Esophagus mucosa (tissue), 1 donor: ENCODE measurements at places on chromosomes 2 and 18. TPM values are rescaled to one million over a fixed set of nuclear protein-coding genes. Genes with fewer than 3 reads are reported as not detected.

DNA sequence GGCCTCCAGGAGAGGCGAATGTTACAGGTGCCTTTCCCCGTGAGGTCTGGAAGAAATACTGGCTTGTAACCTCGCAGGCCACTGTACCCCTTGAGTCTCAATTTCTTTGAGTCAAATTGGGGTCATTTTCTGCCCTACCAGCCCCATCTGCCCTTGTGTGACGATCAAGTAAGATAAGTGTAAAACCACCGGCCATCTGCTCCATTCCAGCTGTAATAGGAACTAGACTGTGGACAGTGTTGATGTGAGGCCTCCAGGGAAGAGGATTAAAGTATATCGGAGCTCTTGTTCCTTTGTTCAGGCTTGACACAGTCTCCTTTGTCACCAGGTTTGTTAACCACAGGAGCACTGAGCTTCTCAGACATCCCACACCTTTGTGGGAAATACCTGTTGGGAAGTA lies 65.6 kb downstream of the MRPS9 start:
- no peak for ATAC-seq

- no peak for ATAC-seq
Measured at GRCh38 chr2:174863183-174863582, 98.9 kb upstream of the CHRNA1 start.

GRCh38 chr18:27263369-27263768 lies 78.3 kb upstream of the CHST9 start:
- no peak for ATAC-seq

- ATAC-seq: no peak
Measured at GRCh38 chr2:189821953-189822748, 37.9 kb downstream of the PMS1 start.

DNA sequence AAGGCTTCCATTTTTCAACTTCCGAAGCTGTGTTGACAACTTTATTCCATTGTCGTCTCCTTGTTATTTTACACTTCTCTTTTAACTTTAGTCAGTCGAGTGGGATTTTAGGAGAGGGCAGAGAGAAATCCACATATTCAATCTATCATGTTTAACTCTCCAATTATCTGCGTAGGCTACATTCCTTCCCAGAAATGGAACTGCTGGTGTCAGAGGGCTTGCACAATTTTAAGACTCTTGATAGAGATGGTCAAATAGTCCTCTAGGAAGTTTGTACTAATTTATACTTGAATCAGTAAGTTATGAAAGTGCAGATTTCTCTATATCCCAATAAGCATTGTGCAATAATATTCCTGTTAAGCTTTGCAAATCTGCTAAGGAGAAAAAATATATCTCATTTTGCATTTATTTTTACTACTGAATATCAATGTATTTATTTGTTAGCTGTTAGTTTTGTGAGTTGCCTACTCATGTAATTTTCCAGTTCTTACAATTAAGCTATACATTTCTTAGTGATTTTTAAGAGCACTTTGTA lies 95.6 kb downstream of the CYP26B1 start:
- no peak for ATAC-seq

- peak; percentile 40 for ATAC-seq
Measured at GRCh38 chr2:109266998-109267854, 138.2 kb downstream of the SH3RF3 start.

- ATAC-seq: no peak
Measured at GRCh38 chr2:61420991-61421544, 49.8 kb downstream of the USP34 start.

- peak; percentile 37 for ATAC-seq
Measured at GRCh38 chr2:223944166-223944702, 901 bp downstream of the WDFY1 start.

DNA sequence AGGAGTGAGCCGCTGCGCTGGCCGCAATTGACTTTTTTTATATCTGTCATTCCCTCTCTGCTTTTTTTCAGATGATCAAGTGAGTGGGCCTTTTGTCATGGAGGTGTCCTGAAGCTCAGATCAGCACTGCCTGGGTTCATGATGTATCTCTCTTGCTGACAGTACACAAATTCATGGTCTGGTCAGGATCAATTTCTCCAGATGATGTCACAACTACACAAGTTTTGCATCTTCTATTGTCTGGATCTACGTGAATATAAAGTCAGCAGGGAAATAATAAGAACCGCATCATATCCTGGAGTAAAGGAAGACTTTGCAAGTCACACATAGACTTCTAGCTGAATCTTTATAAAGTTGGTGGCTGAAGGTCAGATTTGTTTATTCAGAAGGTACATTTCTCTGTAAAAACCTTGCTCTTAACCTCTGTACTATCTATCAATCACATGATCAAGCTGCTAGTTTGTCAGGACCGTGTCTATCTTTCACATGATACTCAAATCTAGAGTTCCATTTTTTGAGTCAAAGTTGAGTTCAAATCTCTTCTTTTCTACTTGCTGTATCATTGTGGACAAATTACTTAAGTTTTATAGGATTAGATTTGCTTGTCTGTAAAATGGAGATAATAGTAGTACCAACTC lies 13.1 kb upstream of the CD28 start:
- no peak for ATAC-seq

DNA sequence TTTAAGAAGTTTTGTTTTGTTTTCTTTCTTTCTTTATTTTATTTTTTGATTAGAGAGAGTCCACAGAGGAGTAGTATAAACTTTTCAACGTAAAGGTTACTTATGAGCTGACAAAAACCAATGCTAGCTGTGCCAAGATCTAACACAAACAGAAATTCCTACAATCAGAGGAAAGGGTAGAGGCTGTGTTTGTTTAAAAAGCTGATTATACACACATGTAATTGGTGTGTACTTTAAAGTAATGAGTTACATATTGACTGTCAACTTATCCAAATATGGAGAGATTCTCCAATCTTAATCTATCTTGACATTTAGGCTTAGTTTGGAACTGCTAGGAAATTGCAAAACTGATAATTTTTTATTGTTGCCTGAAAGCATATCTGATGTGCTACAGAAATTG lies 63.7 kb upstream of the FAM110C start:
- no peak for ATAC-seq

DNA sequence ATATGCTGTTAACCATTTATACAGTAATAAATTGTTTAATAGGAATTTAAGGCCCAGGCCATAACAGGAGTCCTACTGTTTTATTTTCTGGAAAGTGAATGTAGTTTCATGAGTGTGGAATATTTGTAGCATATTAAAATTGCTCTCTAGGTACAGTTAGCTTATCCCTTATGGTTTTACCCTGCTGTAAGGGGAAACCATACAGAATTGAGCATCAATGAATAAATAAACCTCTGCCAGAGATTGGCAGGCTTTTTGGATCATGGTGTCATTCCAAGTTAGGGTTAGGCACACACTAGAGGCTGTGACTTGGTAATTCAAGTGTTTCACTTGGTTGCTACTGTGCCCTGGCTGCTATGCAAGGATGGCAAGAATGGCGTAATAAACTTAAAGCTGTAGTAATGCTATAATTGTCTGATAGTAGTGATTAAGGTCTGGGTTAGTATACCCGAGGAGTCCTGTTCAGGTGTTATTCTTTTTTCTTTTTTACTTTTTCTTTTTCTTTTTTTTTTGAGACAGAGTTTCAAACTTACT lies 30.4 kb downstream of the BMPR2 start:
- ATAC-seq: peak; percentile 39

- ATAC-seq: no peak
Measured at GRCh38 chr2:104746858-104747257, 107.1 kb upstream of the POU3F3 start.

- ATAC-seq: peak; percentile 88
Measured at GRCh38 chr2:84302513-84303412, 156.3 kb downstream of the SUCLG1 start.

- no peak for ATAC-seq
Measured at GRCh38 chr2:108906403-108907077, 82.5 kb downstream of the EDAR start.

DNA sequence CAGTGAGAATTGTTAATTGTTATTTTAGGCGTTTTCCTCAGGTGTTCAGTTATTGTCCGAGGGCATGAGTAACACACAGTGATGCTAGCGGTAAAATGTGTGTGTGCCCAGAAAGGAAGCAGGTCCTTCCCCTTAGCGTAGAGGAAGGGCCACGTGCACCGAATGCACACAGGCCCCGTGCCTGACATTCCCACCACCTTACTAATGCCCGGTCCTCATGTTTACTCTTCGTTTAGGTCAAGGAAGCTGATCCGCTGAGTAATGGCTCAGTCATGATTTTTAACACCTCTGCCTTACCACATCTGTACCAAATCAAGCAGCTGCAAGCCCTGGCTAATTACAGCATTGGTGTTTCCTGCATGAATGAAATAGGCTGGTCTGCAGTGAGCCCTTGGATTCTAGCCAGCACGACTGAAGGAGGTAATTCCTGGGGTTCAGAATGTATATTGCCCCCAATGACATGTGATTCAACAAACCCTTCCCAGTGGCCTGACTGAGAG lies 76.7 kb downstream of the MERTK start:
- peak; percentile 100 for ATAC-seq

DNA sequence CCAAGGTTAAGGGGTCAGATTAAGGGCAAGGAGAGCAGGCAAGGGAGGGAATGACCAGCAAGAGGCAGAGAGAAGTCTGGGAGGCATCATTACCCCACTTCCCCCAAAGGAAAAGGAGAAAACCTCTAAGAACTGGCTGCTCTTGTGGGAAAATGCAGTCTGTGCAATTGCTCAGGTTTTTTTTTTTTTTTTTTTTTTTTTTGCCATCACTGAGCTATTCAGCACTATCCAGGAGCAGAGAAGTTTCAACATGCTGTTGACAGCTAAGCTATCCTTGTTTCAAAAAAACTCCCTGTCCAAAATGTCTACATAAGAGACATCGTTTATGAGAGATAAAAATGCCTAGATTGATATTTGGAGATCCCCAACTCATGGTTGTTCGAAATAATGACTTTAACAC lies 345.4 kb downstream of the TDRD15 start:
- no peak for ATAC-seq

GRCh38 chr18:76823161-76823538 lies 793 bp downstream of the ZNF236 start:
- ATAC-seq: peak; percentile 23

- no peak for ATAC-seq
Measured at GRCh38 chr2:112151701-112152440, 13.7 kb downstream of the FBLN7 start.

- no peak for ATAC-seq
Measured at GRCh38 chr2:176174824-176175708, 13.4 kb upstream of the HOXD1 start.

DNA sequence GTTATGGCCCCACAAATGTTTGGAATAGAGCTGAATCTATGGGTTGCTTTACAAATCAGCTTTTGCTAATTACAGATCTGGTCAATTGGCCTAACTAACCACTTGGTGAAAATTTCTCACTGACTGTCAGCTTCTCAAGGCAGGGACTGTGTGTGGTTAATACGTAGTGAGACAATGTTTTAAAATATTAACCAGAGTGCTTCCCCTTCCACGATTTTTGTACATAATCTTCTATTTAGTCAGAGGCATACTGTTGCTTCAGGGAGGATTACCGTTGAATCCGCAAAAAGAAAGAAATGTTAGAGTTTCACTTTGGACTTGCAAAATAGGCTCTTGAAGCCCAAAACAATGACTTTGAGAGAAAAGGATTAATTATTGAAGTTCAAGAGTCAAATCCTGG lies 14.9 kb upstream of the KCNS3 start:
- no peak for ATAC-seq

- no peak for ATAC-seq
Measured at GRCh38 chr18:74892066-74892627, 294.5 kb downstream of the ZNF407 start.

GRCh38 chr18:2482706-2483475 lies 88.4 kb downstream of the METTL4 start:
- no peak for ATAC-seq

GRCh38 chr2:221074238-221074637 lies 497.9 kb downstream of the EPHA4 start:
- ATAC-seq: no peak

SERPINB11 gene
- total RNA-seq: 7.1 TPM

RUFY4 gene
- 0.12 TPM for total RNA-seq

MFF gene
- total RNA-seq: 45.7 TPM

GKN1 gene
- total RNA-seq: not detected

AMER3 gene
- not detected for total RNA-seq

PDE11A gene
- not detected for total RNA-seq

TRIB2 gene
- 12.7 TPM for total RNA-seq

SPATA3 gene
- not detected for total RNA-seq

DUSP2 gene
- 1.8 TPM for total RNA-seq

DOK6 gene
- total RNA-seq: 0.04 TPM

IL36B gene
- 1.4 TPM for total RNA-seq
